Right atrium auricular region (tissue), 2 donors: ENCODE measurements at places on chromosomes 16 and 17. TPM values are rescaled to one million over a fixed set of nuclear protein-coding genes. Genes with fewer than 3 reads are reported as not detected.
A peak's percentile ranks its signal among the peaks of the same experiment; 100 is the strongest.

- DNase-seq: no peak
Observed at GRCh38 chr17:2336852-2337543, at the start of gene SGSM2. Gene SGSM2 (plus strand): TSS chr17:2337501. CDS start chr17:2337689, 188 bp downstream.

The PTX4 gene
- 0.24 TPM for total RNA-seq

DNA sequence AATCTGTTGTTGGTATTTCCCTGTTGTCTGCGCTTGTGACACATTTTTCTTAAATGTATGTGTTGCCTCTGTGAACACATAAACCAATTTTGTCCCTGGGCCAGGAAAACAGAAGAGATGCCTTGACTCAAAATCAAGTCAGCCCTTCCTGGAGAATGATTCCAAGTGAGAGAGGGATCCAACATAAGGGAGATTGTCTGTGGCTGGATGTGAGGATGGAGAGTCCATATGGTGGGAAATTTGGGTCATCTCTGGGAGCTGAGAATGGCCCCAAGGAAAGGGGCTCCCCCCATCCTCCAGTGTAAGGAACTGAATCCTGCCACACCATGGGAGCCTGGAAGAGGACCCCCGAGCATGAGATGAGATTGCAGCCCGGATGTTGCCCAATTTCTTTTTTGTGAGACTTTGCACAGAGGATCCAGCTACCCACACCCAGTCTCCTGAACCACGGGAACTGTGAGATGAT lies 13.5 kb downstream of the CRYM start:
- DNase-seq: no peak

The FSCN2 gene
- 0.74 TPM for total RNA-seq

DNA sequence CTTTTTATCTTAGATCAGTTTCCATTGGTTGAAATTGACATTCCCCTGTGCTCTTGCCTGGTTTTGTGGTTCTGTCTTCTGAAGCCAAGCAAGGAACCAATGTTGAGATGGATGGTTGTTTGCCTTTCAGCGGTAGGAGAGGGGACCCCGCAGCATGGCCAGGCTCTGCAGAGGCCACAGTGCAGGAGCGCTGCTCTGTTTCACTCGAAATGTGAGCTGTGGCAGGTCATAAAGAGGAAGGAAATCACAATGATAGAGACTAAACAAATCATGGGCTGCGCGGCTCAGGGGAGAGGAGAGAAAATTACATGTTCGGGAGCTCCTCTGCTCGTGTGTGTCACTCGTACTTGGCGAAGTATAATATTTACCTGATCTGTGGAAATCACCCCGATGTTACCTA lies 148.2 kb downstream of the SNX29 start:
- no peak for DNase-seq

- no peak for DNase-seq
Observed at GRCh38 chr17:49494399-49494985, 601 bp upstream of the NGFR start.

The MYH13 gene
- total RNA-seq: not detected

DNA sequence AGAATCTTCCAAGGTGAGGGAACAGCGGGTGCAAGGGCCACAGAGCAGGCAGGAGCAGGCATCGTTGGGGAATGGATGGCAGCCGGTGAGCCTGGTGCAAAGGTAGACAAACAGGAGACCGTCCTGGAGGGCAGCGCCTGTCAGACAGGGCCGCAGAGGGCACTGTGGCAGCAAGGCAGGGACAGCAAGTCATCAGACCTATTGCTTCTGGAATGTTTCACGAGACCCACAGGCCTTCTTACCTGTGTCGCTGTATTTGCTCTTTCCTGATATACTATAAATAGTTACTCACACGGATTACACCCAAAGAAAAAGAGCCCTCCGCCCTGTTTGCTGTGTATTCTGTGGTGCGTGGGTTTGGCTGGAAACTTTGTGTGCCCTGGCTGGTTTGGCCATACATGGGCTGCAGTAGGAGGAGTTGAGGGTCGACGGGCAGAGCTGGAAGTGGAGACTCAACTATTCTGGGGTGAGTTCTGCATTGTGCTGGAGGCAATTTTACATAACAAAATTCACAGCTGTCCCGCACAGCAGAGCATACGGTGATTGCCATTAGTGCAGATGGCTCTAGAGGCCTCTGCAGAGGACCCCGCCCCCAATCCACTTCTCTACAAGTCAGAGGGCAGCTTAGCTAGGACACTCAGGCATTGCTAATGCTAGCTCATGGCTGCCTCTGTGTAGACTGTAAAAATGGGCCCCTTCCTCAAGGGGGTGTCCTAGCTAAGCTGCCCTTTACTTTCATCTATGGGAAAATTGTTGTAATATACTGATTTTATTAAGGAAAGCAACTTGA lies 18.6 kb upstream of the POLR3E start:
- DNase-seq: no peak

DNA sequence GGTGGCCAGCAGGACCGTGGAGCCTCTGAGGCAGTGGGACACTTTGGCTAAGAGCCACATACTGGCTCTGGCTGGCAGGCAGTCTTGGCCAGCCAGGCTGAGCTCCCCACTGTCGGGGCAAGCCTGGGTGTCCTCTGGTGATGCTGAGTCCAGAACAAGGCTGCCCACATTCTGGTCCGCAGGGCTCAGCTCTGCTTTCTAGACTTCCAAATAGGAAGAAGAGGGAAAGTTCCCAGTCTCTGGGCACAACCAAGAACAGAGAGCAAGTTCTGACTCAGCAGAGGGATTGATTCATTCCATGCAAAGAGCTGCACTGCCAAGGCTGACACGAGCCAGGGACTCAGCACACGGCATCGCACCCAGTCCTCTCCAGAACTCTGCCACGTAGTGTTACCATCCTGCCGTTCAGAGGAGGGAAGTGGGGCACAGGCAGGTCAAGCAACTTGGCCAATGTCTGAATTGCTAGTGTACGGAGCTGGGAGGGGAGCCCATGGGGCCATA lies 58.9 kb downstream of the NOS2 start:
- peak; percentile 42 for DNase-seq

GRCh38 chr17:9021992-9022572 lies 772 bp downstream of the NTN1 start:
- no peak for DNase-seq
